Stimulated activated CD8-positive, alpha-beta memory T cell treated with anti-CD3 and anti-CD28 coated beads, Interleukin-4, amount 100 ng/mL, for 1 hour (primary cell): ENCODE measurements at places on chromosomes 1 and 21.

GRCh38 chr21:43206231-43207042 is 37.6 kb downstream of the CRYAA start:
- DNase-seq = no peak

DNA sequence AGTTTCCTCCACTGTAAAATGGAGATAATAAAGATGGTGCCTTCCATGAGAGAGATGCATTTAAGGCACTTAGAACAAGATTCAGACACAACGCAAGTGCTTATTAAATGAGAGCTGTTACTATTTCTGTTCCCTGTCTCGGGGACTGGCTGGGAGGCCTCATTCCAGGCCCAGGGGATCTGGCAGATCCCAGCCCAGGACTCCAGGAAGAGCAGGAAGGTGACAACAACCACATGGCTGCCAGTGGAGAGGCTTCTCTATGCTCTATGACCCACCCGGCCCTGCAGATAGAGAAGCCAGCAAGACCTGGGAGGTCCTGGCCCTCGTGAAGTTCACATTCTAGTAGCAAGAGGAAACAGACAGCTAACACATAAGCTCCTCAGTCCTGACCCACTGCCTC is 175.5 kb downstream of the ACTL8 start:
- DNase-seq = no peak

DNA sequence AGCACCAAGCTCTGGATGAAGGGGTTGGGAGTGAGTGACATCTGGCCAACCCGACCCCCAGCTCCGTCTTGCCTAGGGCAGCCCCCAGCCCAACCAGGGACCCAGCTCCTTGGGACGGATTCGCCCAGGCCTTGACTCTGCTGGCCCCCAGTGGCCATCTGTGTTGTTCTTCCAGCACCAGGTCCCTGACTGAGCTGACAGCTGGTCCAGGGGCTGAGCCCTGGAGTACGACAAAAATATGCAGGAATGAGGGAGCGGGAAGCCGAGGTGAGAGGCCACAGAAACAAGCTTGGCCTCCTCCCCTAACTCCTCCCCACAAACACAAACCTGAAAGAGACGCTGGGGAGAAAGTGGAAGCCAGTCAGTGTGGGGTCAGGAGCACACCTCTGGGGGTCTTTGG is 55.0 kb upstream of the PAX7 start:
- DNase-seq = peak; percentile 13

GRCh38 chr1:220885971-220886370 is 6.7 kb downstream of the HLX start:
- no peak for DNase-seq

DNA sequence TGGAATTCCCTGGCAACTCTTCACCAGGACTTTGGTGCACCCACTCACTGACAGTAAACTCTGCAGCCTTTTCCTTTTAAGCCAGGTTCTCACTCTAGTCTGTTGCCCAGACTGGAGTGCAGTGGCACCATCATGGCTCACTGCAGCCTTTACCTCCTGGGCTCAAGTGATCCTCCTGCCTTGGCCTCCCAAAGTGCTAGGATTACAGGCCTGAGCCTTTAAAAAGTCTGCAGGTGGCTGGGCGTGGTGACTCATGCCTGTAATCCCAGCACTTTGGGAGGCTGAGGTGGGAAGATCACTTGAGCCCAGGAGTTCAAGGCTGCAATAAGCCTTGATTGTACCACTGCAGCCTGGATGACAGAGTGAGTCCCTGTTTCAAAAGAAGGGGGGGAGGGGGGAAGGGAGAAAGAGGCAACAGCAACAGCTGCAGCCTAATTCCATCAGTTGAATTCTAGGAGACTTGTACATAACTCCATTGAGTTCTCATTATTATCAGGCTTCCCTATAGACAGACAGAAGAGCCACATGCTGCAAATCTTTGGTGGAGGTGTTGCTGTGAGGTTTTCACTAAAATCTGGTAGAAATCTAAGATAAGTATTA is 8.1 kb upstream of the HNRNPR start:
- DNase-seq = no peak

- no peak for DNase-seq
Observed at GRCh38 chr21:16388291-16388690, 658.5 kb downstream of the USP25 start.

GRCh38 chr1:53336146-53336545 is 8.3 kb upstream of the LRP8 start:
- no peak for DNase-seq

- DNase-seq = no peak
Observed at GRCh38 chr1:43605766-43606165, 44.2 kb upstream of the KDM4A start.

DNA sequence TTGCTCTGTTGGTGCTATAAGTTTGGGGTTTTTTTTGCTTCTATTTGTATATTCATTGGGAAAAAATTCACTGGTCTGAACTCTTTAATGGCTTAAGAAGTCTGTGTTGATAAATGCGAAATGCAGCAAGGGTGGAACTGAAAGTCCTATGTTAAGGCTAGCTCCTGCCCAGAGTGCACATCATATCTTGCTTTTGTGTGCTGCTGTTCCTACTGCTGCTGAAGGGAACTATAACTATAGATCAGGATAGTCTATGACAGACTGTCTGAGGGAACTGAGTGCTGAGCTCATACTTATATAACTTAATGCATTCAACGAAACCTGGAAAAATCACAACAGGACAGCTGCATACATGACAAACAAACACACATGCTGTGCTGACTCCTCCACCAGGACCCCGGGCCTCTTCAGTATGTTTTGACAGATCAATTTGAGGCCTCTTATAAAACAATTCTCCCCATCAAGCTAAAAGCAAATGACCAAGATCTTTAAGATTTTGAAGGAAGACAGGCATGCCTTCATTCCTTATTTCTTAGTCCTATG is 1031.5 kb upstream of the ADGRL2 start:
- no peak for DNase-seq

GRCh38 chr1:157090196-157090647 is 9.4 kb downstream of the ETV3L start:
- peak; percentile 80 for DNase-seq

DNA sequence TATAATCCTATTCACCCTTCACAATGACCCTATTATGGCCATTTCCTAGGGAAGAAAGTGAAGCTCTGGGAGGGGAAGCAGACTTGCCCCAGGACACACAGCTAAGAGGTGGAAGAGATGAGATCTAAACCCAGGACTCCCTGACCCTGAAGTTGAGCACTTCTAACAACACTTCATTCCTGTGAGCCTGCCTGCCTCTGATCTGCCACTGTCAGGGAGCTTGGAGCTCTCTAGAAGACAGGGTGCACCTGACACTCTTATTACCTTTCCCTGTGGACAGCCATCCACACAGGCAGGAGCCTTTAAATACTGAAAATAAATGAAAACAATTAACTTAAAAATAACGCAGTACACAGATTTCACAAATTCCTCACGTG is 599 bp downstream of the MKNK1 start:
- DNase-seq = no peak

DNA sequence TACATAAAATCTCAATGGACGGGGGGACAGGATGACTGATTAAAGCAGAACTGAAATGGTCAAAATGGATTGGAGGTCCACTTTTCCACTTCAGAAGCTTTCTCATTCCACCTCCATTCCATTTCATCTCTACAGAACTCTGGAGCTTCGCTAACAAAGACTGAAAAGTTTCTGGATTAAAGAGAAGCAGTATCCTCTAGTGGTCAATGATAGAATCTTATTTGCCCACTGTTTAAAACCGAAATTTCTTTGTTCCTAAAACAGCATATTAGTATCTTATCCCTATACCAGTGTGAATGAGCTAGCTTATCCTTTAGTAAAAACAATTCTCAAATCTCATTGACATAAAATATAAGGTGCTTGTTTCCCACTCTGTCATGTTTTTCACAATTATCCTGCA is 890.6 kb downstream of the KCNT2 start:
- no peak for DNase-seq

DNA sequence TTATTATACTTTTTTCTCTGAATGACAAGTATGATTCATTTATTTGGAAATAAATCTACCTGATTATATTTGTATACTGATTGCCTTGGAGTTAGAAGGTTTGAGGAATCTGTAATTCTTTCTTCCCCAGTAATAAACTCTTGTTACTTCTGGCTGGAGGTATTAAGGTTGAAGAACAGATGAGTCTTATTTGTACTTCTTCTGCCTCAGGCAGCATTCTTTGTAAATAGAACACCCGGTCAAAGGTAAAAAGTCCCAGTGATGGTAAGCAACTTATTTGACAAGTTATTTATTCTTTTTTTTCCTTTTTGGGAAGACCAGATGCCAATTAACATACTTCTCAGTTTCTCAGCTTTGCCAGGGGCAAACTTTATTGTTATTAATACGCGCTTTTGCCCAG is 12.9 kb downstream of the SNX27 start:
- DNase-seq = no peak

GRCh38 chr1:35706846-35707600 is 11.7 kb downstream of the C1orf216 start:
- no peak for DNase-seq

GRCh38 chr1:10730985-10731384 is 65.5 kb downstream of the CASZ1 start:
- DNase-seq = no peak

DNA sequence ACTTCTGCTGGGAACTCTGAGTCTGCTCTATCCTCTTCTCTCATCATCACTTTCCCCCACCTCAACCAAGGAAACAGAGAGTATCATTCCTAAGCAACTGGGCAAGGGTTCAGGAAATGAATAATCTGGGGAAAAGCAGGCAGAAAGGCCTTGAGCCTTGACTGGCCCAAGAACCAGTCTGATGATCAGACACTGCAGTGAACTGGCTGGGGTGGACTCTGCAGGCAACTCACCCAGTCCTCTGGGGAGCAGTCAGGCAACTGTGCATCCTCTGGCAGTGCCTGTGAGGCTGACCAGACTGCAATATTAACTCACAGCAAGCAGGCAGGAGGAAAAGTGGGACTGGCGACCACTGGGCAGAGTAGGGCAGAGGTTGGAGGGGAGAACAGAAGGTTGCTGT is 991 bp downstream of the ANKRD35 start:
- DNase-seq = no peak

DNA sequence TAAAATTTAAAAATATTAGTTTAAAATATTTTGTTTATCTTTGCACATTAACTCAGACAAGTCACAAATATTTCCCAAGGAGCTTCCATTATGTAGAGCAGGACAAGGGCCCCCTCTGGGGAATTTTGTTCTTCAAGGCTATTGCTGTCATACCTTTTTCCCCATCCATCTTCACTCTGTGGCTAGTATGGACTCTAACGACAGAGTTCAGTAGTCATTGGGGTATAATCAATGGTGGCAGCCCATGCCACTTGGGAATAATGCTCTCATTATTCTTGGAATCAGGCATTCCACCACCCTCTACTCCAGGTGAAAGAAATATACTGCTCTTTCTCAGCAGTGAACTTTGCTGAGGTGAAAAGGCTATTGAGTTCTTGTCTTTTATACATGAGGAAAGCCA is 38.5 kb upstream of the ERO1B start:
- no peak for DNase-seq

- DNase-seq = no peak
Observed at GRCh38 chr1:204359474-204360255, at the start of gene PLEKHA6. Gene PLEKHA6, minus strand, starts transcription at chr1:204359929. Its CDS starts 86,202 bp downstream, at chr1:204273727.

DNA sequence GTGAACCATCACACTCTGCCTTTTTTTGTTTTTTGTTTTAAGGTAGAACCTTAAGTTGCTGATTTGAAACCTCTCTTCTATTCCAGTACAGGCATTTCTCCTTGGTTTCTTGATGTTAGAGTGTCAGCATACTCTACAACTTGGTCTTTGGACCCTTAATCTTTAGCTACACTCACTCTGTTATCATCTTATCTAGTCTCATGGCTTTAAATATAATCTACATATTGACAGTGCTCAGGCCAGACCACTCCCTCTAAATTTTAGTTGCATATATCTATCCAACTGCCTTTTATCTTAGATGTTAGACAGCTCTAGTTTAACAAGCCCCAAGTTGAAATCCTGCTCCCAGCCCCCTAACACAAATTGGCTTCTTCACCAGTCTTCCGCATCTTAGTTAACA is 22.1 kb downstream of the NME7 start:
- no peak for DNase-seq

DNA sequence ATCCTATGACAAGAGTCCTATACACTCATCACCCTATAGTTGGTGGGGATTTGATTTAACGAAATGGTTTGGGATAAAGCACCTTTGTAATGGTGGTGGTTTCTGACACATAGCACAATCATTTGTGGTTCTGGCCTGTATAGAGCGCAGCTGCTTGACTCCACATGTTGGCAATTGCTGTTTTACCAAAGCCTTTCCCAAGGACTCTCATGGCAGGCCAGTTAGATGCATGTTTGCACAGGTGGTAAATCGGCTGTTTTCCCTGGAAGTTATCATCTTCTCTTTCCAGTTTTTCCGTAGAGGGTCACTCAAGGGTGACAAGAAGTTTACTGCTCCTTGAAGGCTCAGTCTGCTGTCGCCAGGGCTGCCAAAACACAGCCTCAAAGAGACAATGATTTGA is 17.1 kb upstream of the XPR1 start:
- DNase-seq = no peak

DNA sequence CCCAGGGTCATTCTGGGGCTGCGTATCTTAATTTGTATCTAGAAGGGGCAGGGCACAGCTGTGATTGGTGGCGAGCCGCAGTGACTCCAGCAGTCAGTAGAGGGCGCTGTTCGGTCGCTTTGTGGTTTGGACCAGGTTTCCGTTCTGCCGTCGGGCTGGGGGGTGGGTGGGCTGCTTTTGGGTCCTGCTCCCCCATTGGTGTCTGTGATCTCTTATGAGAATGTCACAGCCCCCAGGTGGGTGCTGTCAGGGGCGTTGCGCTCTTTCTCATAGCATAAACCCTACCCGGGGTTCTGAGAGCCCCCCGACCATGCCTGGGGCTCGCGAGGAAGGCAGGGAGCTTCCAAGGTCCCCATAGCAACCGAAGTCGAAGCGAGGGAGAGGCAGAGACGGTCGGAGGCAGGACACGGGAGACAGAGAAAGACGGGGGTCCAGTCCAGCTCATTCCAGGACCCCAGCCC is 5.4 kb downstream of the TFF3 start:
- peak; percentile 48 for DNase-seq

- no peak for DNase-seq
Observed at GRCh38 chr1:203143641-203144040, 16.1 kb downstream of the ADORA1 start.
